ENCODE measurements at places on chromosomes 1 and 21.
A peak's percentile ranks its signal among the peaks of the same experiment; 100 is the strongest.

- DNase-seq: no peak
Measured at GRCh38 chr1:153615406-153615805, 719 bp downstream of the S100A14 start.

GRCh38 chr1:103122983-103123720 lies 14.8 kb upstream of the COL11A1 start:
- DNase-seq: no peak

DNA sequence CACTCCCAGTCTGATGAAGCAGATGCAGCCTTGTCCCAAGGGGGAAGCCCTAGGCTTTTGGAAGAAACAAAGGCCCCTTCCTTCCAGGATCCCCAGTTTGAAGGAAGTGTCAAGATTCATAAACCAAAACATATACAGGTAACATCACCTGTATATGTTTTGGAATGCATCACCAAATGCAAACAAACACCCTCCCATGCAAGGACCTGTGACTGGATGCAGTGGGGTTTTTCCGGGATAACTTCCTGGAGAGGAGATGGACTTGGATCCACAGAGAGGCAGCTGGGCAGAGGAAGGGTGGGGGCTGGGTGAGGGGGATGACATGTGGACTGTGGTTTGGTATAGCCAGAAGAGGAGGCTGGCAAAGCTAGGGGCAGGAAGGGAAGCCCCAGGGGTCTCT lies 1.5 kb upstream of the PLA2G2F start:
- DNase-seq: no peak

GRCh38 chr1:198778049-198778448 lies 139.2 kb downstream of the PTPRC start:
- no peak for DNase-seq

GRCh38 chr1:204377800-204378668 lies 18.3 kb upstream of the PLEKHA6 start:
- DNase-seq: no peak

GRCh38 chr1:25924454-25924853 lies 18.2 kb upstream of the STMN1 start:
- DNase-seq: no peak

DNA sequence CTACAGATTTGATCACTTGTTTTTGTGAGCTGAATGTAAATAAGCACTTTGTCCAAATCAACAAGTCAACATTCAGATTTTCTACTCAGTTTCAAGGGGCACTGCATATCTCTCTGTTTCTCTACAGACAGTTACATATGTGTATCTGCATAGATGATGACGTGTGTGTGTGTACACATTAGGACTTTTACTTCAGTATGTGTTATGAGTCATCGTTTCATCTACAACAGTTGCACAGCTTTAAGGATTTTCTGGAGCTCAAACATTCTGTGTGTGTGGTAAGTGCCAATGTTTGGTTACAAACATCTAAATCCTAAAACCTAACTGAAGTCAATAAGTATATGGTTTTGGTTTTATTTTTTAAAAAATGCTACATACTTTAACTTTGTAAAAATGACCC lies 494.5 kb upstream of the PBX1 start:
- DNase-seq: no peak

DNA sequence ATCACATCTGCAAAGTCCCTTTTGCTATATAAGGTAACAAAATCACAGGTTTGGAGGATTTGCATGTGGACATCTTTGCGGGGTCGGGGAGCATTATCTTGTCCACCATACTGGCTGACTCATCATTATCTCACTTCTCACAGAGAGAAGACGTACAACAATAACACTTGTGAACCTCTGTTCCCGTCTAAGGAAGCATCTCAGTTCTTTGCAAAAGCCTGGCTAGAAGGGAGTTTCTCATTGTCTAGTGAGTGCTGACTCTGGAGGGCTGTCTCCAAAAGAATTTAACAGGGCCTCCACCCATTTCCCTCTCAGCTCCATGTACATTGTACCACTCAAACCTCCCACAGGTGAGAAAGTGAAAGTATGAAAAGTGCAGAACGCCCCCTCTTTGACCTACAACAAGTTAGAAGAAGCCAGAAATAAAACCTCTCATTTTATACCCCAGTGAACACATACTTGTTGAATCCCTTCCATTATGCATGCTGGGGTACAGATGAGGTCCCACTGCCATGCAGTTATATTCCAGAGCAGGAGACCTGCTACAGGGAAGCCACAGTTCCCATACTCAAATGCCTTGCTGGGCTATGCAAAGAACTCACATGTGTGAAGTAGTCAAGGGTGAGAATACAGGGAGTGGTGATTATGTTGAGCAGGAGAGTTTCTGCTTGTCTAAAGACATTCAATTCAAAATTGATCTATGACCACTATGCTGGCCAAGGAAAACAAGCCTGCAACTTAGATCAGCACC lies 121.7 kb upstream of the PRDX6 start:
- no peak for DNase-seq

DNA sequence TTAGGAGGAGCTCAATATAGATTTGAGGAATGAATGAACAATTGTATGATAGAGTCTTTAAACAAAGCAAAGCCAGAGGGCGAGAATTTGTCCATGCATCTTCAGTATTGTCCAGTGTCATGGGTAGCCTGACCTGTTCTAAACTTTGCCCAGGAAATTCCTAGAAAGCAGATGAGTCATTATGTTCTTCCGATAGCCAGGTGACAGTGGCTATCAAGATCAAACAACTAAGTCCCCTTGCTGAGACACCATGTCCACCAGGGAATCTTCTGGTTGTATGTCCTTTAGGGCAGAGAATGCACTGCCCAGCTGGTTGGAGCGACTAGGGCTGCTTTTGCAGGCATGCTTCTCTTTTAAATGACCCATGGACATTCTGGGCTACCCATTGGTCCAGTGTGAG lies 1.8 kb upstream of the SLC26A9 start:
- no peak for DNase-seq

GRCh38 chr1:221025501-221025900 lies 146.3 kb downstream of the HLX start:
- DNase-seq: no peak

DNA sequence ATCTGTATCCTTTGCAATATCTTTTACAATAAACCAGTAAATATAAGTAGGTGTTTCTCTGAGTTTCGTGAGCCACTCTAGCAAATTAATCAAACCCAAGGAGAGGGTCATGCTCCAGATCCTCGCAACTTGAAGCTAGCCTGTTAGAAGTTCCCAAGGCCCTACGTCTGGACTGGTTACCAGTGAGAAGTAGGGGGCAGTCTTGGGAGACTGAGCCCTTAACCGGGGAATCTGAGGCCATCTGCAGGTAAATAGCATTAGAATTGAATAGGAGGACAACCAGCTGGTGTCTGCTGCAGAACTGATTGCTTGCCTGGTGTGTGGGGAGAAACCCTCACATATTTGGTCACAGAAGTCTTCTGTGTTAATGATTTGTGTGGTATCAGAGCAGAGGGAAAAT lies 190.5 kb downstream of the RYR2 start:
- no peak for DNase-seq

DNA sequence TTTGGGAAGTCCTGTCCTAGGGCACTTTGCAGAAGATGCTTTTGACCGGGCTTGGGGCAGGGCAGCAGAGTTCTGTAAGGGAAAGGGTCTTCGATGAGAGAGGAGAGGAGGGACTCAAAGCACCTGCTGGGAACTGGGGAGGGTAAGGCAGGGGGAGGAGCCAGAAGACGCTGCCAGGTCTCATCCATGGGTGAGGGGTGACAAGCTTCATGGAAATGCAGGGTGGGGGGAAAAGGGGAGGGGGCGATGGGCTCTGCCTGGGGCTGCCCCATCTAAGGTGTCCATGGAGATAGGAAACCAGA lies 20.9 kb upstream of the C2CD2 start:
- DNase-seq: no peak

DNA sequence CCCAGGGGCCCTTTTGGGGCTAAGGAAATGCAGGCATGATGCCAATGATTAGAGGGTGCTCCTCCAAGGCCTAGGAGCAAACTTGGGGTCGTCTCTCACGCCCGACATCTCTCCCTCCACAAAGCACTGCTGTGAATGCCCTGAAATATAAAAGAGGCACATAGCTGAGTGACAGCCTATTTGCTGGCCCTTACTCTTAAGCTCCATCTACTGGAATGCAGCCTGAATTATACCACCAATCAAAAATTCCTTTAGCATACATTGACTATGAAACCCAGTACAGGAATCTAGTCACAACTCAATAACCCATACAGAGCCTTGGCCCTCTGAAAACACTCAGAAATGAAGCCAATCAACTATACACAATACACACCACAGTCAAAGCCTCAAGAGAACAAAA lies 105.5 kb downstream of the LRIG2 start:
- DNase-seq: no peak

GRCh38 chr1:49435291-49435690 lies 588.5 kb downstream of the AGBL4 start:
- no peak for DNase-seq

DNA sequence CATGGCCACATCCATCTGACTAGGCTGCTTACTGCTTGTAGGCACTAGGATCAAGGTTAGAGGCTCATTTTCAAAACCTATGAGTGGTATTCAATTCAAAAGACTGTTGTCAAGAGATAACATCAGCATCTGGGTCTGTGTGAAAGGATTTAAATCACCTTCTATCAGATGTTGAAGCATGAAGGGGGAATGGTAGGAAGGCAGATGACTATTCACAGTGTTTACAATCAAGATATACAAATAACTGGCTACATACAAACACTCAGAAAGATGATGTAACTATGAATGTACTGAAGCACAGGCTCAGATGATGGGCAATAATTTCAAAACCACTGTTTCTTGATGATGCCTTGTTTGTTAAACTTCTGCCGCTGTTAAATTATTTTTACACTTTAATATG lies 249.2 kb downstream of the SLC45A1 start:
- no peak for DNase-seq

DNA sequence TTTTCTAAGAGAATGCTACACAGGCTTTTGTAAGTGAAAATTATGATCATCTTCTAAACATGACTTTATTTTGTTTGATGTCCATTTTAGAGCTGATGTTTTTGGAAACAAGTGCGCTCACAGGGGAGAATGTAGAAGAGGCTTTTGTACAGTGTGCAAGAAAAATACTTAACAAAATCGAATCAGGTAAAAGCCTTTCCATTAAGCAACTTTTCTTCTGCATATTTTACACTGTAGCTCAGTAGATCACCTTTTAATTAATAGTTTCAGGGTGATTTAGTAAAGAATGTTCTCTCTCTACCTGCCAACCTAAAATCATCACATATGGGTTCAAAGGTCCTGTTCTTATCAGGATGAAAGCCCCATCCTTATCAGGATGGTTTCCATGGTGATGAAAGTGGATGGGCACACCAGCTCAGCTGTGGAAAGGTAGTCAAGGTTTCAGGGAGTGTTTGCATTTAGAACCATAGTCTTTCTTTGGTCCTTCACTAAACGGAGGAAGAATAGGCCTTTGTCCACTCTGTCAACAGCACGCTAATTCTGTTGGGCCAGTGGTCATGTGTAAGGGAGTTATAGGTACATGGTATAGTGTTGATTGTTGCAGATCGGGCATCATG lies 28.1 kb downstream of the RAB4A start:
- DNase-seq: no peak

- DNase-seq: peak; percentile 29
Measured at GRCh38 chr1:234896477-234897389, 231.9 kb downstream of the TOMM20 start.

- DNase-seq: no peak
Measured at GRCh38 chr1:229434641-229435051, 752 bp upstream of the ACTA1 start.

DNA sequence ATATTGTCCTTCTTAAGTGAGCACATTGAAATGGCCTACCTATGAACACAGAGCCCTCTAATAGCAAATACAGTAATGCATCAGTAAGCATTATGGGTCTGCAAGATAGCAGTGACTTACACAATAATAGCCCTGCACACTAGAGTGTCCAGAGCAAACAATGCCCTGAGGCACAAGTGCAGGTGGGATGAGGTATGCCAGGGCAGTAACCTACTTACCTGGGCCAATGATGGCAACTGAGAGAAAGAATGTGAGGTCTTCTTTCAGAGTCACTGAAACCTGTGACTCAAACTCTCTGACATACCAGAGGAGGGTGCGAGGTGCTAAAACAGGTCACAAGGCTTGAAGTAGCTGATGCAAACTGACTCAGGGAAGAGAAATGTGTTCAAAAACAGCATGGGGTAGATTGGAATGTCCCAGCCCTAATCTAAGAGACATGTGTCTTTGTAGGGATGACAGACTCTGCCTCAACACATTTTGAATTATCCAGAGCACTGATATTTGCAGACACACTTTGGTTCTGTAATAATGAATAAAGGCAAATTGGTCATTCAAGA lies 168.5 kb upstream of the RUNX1 start:
- DNase-seq: no peak

DNA sequence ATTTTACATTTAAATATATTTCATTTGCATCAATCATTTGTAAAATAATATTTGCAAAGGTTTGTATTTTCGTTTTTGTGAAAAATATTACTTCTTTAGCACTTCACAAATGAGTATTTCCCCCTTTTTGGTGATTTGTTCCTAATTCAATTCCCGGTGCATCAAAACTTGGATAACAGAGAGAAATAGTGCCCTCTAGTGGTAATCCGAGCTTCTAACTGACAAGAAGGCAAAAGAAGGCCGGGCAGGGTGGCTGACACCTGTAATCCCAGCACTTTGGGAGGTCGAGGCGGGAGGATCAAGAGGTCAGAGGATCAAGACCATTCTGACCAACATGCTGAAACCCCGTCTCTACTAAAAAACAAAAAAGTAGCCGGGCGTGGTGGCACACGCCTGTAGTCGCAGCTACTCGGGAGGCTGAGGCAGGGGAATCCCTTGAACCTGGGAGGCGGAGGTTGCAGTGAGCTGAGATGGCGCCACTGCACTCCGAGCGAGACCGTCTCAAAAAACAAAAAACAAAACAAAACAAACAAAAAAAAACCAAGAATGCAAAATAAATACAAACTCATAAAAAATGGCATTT lies 137.7 kb downstream of the COL11A1 start:
- DNase-seq: peak; percentile 18

- no peak for DNase-seq
Measured at GRCh38 chr1:208248307-208248801, 4.2 kb upstream of the PLXNA2 start.

DNA sequence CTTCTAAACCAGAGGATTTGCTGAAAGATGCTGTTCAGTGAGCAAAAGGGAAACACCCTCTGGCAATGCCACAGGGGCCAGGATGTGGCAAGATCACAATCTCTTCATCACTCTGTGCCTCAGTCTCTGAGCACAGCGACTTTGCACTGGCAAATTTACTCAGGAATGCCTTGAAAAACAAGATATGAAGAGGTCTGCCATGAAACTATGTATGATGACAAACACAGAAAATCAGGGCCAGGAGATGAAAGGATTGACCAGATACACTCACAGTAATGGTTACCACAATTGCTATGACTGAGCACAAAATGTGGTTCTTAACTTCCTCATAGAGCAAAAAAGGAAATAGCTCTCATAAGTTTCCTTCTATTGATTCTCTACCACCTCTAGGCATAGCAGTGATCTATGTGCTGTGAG lies 5.8 kb downstream of the TTC13 start:
- DNase-seq: no peak

GRCh38 chr1:23804183-23804835 lies 3.8 kb upstream of the GALE start:
- DNase-seq: no peak

DNA sequence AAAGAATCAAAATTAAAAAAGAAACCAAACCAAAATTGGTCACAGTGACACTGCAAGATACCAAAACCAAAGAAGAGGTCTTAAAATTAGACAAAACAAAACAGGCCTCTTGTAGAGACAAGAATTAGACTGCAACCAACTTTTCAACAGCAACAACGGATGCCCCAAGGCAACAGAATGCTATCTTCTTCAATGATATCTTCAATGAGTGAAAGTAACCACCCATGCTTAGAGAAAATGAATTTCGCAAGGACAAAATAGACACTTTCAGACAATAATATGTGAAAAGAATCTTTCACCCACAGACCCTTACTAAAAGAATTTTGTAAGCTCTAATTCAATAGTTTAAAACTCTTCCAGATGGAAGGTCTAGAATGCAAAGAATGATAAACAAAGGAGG lies 41.7 kb downstream of the USP48 start:
- no peak for DNase-seq
